Stimulated activated CD4-positive, alpha-beta T cell treated with anti-CD3 and anti-CD28 coated beads, Interleukin-2, amount 100 ng/mL, for 24 hours (primary cell): ENCODE measurements at places on chromosomes 2 and 18.

DNA sequence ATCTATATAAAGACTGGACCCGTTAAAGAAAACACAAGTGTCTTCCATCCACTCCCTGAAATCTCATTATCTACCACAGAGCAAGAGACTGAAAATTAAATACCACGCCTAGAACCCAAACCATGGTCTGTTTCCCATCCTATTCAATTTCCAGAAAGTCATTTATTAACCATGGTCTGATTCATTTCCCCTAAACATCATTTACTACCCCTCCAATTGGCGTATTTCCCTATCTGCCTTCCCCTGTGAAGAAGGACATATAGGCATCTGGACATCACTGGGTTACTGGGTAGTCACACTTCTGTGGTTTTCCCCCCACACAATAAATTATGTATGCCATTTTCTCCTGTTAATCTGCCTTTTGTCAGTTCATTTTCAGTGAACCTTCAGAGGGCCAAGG is 30.8 kb downstream of the CCDC93 start:
- DNase-seq = no peak

DNA sequence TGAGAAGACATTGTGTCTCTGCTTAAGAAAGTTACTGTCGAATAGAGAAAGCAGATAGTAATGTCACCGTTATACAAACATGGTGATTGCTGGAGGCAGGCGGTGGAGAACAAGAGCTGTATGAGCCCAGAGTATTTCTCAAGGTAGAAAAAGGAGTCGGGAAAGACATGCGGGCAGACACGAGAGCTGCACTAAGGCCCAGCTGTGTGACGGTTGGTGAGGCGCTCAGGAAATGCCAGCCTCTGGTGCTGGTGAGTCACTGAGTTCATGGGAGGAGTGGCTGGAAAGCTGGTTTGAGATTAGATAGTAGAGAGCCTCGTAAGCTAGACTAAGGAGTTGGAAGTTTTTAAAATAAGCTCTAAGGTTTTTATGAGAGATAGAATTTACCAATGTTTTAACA is 390.9 kb upstream of the TRIB2 start:
- no peak for DNase-seq

DNA sequence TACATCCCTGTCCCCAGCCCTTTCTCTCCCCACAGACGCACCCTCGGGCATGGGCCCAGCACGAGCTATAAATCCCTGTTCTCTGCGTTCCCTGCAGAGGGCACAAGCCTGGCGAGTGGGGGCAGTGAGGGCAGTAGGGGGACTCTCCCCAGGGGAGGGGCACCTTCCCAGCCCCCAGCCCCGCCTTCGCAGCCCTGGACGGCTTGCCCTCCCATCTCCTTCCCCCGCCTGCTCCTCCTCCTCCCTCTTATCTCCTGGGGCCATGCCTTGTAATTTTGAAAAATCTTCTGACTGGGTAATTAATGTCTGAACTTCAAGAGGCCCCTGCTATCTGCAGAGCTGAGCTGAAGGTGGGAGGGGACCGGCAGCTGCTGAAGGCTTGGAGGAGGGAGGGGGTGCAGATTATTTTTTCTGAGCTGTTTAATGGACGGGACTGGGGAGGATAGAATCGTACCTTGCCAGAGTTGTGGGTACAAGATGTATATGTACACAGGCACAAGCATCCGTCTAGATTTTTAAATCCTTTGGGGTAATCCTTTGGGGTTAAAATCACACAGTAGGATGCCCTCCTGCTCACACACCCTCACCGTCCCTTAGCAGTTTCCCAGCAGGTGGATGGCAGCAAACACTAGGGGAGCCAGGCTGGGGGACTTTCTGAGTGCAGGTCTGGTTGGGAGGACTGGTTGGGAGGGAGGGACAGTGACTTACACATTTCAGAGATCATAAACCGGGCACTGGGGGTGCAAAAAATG is 121.9 kb downstream of the SMAD7 start:
- DNase-seq = no peak

DNA sequence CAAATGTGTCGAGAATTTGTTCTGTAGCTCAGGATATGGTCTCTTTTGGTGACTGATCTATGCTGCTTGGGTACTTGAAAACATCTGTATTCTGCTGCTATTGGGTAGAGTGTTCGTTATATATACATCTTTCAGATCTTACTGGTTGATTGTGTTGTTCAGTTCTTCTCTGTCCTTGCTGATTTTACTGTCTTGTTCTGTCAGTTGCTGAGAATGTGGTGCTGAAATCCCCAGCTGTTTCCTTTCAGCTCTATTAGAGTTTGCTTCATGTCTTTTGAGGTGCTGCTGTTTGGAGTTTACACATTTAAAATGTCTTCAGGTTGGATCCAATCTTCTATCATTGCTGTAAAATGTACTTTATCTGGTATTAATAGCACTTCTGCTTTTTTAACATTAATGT is 12.9 kb downstream of the BCL2L11 start:
- no peak for DNase-seq

GRCh38 chr18:55323051-55323994 is 264.7 kb downstream of the TCF4 start:
- no peak for DNase-seq

- DNase-seq = no peak
These were observed 301.9 kb upstream of the SALL3 start for GRCh38 chr18:78677483-78678317.

DNA sequence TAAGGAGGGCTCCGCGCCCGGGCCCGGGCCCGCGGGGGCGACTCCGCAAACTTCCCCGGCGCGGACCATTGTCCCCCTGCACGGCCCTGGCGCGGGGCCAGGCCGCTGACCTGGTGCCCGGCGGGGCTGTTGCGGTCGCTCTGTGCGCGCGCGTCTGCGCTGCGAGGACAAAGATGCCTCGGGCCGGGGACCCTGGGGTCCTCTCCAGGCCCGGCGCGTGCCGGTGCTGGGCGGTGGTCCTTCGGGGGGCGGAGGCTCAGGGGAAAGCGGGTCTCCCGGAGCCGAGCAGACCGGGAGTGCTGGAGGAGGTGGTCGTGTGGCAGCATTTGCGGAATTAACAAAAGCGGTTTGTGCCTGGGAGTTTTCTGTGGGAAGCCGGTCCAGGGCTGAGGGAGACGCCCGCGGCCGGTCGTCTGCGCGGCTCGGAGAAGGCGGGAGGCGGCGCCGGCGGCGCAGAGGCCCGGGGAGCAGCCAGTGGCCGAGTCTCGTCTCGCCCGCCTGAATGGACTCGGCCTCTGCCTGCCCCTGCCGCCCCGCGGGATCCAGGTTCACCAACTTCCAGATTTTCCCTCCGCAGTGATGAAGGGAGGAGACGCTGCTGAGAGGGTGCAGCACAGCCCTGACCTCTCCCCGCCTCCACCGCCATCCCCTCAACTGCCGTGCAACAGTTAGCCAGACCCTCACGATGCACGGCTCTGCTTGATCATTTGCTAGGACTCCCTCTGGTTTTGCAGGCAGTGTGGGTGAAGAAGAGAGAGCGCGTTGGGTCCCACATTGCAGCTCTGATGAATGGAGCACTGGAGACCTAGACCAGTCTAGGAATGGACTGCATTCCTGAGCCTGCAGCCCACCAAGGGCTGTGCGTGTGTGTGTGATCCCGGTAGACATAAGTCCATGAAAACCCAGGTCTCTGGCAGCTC is 705 bp downstream of the EFR3B start:
- DNase-seq = peak; percentile 20

- DNase-seq = no peak
These were observed 290.5 kb downstream of the CLIP4 start for GRCh38 chr2:29405707-29406106.

DNA sequence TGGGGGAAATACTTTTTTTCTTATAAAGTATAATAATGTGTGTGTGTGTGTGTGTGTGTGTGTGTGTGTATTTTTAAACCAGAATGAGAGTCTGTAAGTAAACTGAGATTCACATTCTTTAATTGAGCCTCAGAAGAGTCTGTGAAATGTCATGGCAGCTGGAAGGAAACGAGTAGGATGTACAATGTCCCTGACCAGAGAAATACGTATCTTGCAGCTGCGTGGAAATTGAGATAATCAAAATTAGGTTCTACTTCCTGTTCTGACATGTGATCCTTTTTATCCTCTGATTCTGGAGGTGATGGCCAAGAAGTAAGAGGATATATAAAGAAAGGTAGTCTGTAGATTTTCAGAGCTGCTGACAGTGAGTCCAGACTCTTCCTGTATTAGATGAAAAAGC is 50.0 kb downstream of the SH3RF3 start:
- no peak for DNase-seq

DNA sequence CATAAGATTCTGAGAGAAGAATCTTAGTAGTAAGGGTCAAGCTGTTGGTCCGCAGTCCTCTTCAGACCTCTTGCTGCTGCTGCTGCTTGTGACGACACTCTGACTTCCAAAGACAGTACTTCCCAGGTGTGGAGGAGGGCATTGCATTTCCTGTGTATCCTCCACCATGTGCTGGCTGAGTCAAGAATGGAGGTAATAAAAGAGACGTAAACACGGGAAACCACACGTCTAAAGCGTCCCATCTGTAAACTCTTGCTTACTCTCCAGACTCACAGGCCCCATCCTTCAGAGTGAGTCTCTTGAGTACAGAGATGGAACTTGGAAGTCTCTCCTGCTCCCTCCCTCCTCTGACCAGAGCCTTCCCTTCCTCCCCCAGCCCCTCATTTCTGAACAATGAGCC is 25.6 kb downstream of the KLHL29 start:
- DNase-seq = no peak

- DNase-seq = no peak
These were observed 25.1 kb downstream of the SPDYA start for GRCh38 chr2:28835781-28836180.

DNA sequence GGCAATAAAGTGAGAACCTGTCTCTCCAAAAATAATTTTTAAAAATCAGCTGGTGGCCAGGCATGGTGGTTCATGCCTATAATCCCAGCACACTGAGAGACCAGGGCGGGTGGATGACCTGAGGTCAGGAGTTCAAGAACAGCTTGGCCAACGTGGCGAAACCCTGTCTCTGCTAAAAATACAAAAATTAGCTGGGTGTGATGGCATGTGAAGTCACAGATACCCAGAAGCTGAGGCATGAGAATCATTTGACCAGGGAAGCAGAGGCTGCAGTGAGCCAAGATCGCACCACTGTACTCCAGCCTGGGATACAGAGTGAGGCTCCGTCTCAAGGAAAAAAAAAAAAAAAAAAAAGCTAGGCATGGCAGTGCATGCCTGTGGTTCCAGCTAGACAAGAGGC is 7.4 kb upstream of the GPR75 start:
- DNase-seq = no peak

GRCh38 chr2:45713591-45713990 is 62.1 kb downstream of the PRKCE start:
- no peak for DNase-seq

GRCh38 chr2:137963535-137964065 is 673 bp upstream of the HNMT start:
- no peak for DNase-seq

DNA sequence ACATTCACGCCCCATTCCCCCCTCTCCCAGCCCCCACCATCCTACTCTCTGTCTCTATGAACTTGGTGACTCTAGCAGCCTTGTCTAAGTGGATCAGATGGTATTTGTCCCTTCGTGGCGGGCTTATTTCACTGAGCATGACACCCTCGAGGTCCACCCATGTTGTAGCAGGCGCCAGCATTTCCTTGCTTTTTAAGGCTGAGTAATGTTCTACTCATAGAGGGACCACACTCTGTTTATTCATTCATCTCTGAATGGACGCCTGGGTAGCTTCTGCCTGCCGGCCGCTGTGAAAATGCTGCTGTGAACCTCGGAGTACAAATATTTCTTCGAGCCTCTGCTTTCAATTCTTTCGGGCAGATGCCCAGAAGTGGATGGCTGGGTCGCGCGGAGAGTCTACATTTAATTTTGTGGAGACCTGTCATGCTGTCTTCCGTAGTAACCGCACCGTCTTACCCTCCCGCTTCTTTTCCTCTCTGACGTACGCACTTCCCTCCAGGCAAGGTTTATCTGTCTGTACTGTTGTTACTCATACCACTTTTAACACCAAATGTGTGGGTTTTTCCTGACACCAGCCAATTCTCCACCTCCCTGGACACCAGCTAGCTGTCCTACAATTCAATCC is 5.6 kb downstream of the CROCC2 start:
- DNase-seq = no peak

- DNase-seq = no peak
These were observed 2.8 kb downstream of the WDR54 start for GRCh38 chr2:74424139-74424992.

GRCh38 chr18:47881752-47882455 is 48.6 kb downstream of the SMAD2 start:
- no peak for DNase-seq

DNA sequence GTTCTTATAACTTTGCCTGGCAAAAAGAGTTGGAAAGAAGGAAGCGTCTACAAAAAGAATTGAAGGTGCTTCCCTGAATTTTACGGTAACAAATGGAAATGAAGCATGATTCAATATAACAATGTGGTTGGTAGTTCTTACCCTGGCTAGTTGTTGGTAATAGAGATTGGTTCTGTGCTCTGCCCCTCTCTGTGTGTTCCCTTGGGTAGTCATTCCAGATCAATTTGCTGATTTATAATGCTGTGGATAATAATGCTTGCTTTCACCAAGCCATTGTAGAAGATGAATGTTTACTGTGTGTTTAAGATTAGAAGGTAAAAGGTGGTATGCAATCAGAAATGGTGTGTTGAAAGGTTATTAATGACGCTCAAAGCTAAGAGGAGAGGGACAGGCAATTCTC is 577.8 kb upstream of the NXPH2 start:
- no peak for DNase-seq

DNA sequence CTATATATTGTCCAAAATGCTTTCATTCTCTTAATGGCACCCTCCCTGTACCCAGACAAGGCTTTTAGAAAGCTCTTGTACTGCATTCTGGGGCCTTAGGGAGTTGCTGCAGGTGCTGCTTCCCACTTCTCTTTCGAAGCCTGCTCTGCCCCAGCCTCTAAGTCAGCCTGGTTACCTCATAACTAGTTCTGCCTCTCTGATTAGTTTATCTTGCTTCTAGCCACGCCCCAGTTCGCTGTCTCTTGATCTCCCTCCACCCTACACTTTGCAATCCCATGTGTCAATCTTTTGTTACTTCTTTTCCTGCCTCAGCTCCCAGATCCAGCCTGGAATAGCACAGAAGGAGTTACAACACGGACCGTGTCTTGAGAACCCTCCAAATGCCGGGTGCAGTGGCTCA is 13.8 kb upstream of the NCOA1 start:
- DNase-seq = no peak

- no peak for DNase-seq
These were observed 6.2 kb downstream of the ADAM17 start for GRCh38 chr2:9549420-9549819.

- no peak for DNase-seq
These were observed 144.8 kb downstream of the SMAD7 start for GRCh38 chr18:48805826-48806535.

DNA sequence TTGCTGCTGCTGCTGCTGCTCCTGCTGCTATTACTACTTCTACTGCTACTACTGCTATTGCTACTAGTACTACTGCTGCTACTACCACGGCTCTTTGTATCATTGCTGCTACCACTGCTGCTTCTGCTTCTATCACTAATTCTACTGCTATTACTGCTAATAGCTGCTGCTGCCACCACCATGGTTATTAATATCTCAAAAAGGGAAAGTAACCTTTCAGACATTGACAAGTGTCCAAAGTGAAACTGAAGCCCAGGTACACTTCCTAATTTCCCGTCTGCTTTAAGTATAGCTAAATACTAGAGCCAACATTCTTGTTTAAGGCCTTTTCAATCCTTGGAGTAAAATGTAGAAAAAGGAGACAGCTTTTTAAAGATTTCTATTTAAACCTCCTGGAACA is 45.4 kb upstream of the EHBP1 start:
- DNase-seq = no peak

GRCh38 chr2:217478831-217479455 is 523.9 kb downstream of the TNS1 start:
- no peak for DNase-seq
